NCI-H460 (cell line): ENCODE measurements at places on chromosomes 5 and 9.

DNA sequence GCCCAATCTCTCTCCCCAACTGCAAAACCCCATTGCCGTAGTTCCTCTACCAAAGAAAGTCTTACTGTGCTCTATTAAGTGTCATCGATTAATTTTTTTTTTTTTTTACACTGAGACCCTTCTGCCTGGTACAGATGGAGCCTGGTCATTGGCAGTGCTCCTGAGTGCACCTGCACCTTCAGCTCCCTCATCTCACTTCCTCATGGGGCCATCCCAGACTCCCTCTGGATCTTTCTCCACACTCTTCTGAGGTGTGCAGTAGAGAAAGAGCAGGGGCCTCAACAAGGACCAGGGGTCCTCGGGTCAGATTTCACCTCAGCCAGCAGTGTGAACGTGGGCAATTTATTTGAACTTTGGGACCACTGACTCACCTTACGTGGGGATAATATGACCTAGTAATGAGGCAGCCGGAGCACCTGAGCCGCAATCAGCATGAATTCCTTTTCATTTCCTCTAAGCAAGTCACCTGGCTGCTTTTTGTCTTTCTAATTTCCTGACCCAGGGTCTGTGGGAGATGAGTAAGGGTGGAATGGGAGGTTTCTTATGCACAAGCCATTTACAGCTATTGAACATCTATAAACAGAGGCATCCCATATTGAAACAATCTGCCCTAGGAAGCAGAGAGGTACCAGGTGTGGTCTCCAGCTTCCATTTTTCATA, 22.3 kb upstream of the GABRP start:
- no peak for DNase-seq

GRCh38 chr5:66164044-66164790, 20.1 kb downstream of the SREK1 start:
- no peak for DNase-seq

GRCh38 chr5:10666531-10667299, 94.3 kb downstream of the DAP start:
- no peak for DNase-seq

DNA sequence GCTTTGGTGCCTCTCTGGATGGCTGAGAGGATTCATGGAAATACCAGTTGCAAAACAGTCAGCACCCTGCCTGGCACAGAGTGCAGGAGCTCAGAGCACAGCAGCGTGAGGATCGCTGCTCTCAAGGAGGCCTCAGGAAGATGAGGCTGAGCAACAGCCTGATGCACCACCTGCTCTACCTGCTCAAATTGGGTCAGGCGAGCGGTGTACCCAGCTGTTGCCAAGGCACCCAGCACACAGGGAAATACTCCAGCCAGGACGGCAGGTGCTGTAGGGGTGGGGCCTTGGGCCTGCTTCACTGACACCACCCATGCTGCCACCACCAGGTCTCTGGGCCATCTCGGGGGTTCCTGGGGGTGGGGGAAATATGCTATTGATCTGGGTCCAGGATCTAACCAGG, 4.3 kb downstream of the EEIG1 start:
- DNase-seq: no peak

- DNase-seq: no peak
Measured at GRCh38 chr5:127957701-127958239, 125.8 kb upstream of the SLC12A2 start.

DNA sequence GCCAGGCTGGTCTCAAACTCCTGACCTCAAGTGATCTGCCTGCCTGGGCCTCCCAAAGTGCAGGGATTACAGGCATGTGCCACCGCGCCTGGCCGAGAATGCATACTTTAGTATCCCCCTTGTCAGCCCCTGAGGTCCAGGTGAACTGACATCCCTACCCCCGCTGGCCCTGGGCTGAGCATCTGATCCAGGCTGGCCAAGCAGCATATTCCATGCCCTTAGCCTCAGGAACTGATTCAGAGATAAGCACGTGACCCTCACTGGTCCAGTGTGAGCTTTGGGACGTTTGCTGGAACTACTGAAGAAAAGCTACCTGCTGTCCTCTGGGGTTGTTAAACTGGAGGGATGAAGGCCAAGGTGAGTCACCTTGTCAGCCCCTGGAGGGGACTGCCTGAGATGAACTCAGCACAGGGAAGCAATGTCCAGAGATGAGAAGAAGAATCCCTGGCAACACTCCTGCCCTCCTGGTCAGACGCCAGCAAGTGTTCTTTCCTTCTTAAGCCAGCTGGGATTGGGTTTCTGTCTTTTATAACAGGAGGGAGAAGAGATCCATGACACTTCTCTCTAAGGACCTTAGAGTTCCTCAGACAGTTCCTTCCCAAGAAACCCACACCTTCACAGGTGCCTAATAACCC, 59.1 kb upstream of the FBXW11 start:
- no peak for DNase-seq

GRCh38 chr5:139075066-139076050, 122.8 kb downstream of the SIL1 start:
- DNase-seq: no peak

DNA sequence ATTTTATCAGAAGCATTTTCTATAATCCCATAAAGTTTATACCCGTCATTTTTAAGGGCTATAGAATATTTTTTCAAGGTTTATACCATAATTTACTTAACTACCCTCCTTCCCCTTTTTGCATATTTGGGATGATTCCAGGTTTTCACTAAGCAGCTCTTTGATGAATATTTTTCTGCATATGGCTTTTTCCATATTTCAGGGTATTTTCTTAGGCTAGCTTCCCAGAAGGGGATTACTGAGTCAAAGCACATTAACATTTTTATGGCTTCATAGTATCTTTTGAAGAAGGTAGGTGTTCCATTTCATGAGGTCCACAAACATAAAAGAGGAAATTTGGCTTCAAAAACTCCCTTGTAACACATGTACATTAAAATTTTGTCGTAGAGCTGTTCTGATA, 14.6 kb upstream of the COL15A1 start:
- no peak for DNase-seq

- DNase-seq: no peak
Measured at GRCh38 chr5:108528655-108529054, 146.8 kb upstream of the FBXL17 start.

GRCh38 chr5:92429646-92430045, 1046.5 kb upstream of the ARRDC3 start:
- DNase-seq: no peak

- no peak for DNase-seq
Measured at GRCh38 chr5:132808866-132809265, 4.2 kb upstream of the SOWAHA start.

GRCh38 chr9:129414377-129414992, 206.4 kb downstream of the C9orf50 start:
- peak; percentile 28 for DNase-seq

- no peak for DNase-seq
Measured at GRCh38 chr5:155605920-155606319, 592.4 kb downstream of the KIF4B start.

GRCh38 chr5:168578538-168579487, at the start of gene PANK3:
PANK3 (minus strand) TSS chr5:168579368; CDS start chr5:168579283, 85 bp downstream.
- DNase-seq: no peak

GRCh38 chr5:150710165-150710564, 9.3 kb upstream of the RBM22 start:
- peak; percentile 17 for DNase-seq

- no peak for DNase-seq
Measured at GRCh38 chr5:91957666-91958065, 574.5 kb upstream of the ARRDC3 start.

DNA sequence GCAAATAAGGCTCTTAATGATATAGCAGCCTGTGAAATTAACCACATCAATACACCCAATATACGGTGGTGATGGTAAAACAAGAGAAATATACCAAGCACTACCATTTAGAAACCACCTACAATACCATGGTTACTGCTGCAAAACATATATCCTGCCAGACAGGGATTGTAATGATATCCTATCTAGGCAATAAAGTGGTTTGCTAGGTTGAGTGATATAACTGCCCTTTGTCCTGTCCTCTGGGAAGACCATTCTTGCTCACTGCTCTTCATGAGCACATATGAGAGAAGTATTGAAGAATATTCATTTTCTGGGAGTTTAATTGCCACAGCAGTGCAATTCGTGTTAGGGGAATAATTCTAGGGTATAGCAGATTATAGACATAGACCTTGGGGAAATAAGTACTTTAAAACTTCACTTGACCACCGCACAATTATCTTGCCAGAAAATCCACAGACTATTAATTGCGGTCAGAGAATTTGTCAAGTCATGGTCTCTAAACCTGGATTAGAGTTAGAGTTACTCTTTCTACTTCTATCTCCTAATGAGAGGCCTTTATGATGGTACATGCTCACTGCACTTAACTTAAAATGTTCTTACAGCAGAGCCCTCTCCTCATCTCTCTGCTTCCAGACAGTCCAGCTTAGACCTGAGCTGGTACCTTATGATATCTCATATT, 413.0 kb downstream of the ZNF608 start:
- DNase-seq: no peak

GRCh38 chr5:113749334-113749733, 235.8 kb downstream of the YTHDC2 start:
- DNase-seq: no peak

DNA sequence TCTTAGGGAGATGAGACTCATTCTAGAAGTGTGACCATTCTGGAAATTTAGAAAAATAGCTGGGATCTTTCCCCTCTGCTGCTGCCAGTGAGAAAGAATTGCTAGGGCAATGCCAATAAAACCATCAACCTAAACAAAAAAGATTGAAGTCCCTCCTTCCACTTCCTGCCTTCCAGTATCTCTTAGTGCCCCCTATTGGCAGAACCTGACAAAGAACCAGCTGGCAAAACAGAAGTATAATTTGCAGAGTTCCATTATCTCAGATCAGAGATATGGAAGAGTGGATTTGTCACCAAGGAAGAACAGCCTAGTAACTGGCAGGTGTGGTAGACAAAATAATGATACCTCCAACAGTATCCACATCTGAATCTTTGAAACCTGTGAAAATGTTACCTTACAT, 13.8 kb upstream of the PLCXD3 start:
- no peak for DNase-seq

- DNase-seq: no peak
Measured at GRCh38 chr5:14726066-14726838, 61.7 kb downstream of the OTULIN start.

- no peak for DNase-seq
Measured at GRCh38 chr5:116554764-116555163, 19.9 kb downstream of the SEMA6A start.

GRCh38 chr5:175628668-175629067, 29.2 kb upstream of the HRH2 start:
- DNase-seq: no peak

GRCh38 chr5:36724467-36725332, 118.3 kb downstream of the SLC1A3 start:
- no peak for DNase-seq

GRCh38 chr5:15103864-15104263, 232.3 kb upstream of the ANKH start:
- DNase-seq: no peak

DNA sequence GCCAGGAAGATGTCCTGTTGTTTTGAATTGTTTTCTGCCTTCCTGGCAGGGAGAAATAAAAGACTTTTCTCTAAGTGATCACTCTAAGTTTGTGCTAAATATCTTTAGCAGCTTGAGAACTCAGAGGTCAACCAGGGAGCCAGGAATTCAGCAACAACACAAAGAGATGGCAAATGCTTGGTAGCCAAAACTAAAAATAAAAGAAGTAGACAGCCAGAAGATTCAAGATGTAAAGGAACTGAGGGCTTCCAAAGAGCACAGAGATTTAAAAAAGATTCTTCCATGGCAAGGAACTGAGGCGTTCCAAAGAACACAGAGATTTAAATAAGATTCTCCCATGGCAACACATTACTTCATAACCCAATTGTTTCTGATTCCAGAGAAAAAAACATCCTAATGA, 9.6 kb downstream of the DNAH5 start:
- DNase-seq: no peak

- DNase-seq: no peak
Measured at GRCh38 chr5:163915481-163915961, 410.1 kb downstream of the MAT2B start.

- no peak for DNase-seq
Measured at GRCh38 chr5:34499001-34499734, 157.0 kb upstream of the RAI14 start.

- no peak for DNase-seq
Measured at GRCh38 chr5:33888587-33888986, 3.2 kb downstream of the ADAMTS12 start.

DNA sequence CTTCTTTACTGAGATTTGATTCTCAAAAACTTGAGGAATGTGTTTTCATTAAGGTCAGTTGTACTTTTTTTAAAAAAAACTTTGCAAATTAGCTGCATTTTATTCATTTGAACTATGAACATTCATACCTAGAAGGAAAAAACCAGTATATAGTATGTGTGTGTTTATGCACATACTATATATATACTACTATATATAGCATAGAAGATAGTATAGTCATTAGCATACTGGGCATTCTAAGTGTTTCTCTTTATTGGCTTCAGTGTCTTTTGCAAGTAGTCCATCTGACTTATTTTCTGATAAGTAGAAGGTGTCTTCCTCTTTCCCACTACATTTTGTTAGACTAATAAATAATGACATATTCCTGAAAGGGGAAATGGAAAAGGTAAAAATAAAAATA, 33.0 kb downstream of the ELOVL7 start:
- no peak for DNase-seq

DNA sequence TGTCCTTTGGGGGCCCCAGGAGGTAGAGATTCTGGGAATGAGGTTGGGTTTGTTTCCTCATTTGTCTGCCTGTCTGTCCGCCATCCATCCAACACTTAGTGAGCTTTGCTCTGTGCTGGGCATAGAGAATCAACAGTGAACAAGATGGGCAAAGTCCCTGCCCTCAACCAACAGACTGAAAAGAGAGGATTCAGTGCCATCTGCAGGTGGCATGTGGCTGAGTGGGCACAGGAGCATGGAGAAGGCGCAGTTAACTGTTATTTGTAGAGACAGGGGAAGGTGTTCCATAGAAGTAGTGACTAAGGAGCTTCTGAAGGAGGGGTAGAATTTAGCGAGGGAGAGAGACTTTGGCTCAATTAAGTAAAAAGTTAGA, 23.1 kb downstream of the POLR1E start:
- no peak for DNase-seq

- no peak for DNase-seq
Measured at GRCh38 chr9:30913331-30913730, 1471.1 kb upstream of the ACO1 start.

GRCh38 chr5:142674531-142675469, 11.1 kb downstream of the FGF1 start:
- no peak for DNase-seq

- DNase-seq: no peak
Measured at GRCh38 chr5:103428411-103428871, 134.1 kb downstream of the NUDT12 start.

DNA sequence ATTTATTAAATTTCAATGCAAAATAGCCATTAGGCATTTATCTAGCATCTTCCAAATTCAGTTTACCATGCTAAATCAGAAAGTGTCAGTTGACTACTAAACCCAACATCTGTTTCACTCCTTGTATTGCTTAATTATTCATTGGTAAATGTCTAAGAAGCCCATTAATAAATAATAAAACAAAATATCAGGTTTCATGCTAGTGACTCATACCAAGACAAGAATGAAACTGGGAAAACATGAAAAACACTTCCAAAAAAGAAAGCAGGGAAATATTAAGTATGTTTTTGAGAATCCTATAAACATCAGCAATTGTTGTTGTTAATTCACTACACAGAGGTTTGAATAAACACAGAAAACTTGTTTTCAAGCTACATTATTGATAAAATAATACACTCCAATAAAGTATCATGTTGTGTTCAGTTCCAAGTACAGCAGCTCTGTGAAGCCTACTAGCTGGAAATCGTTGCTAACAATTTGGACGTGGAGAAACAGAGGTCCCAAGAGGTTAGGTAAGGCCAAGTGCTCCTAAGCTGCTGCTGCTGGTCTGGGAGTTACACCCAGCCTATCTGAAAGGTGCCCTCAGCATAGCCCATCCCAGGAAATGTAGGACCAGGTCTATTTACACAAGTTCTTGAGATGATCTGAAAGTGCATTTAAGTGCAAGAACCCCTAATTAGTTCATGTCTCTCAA, 78.8 kb downstream of the GNAQ start:
- no peak for DNase-seq
